ENCODE measurements at places on chromosomes 16 and 17. TPM values are rescaled to one million over a fixed set of nuclear protein-coding genes. Genes with fewer than 3 reads are reported as not detected.

Gene NPIPA8
- total RNA-seq, result not detected

Gene DERL2
- 7.5 TPM for total RNA-seq

Gene IL21R
- 0.21 TPM for total RNA-seq

Gene PYY
- total RNA-seq, result not detected

Measured in ascending aorta (tissue), 2 donors.